ENCODE measurements at places on chromosomes 3 and 15.

- no peak for DNase-seq
Observed at GRCh38 chr15:68797191-68797590, 23.5 kb downstream of the ANP32A start.

GRCh38 chr15:60021589-60022378 is 17.7 kb downstream of the FOXB1 start:
- no peak for DNase-seq

DNA sequence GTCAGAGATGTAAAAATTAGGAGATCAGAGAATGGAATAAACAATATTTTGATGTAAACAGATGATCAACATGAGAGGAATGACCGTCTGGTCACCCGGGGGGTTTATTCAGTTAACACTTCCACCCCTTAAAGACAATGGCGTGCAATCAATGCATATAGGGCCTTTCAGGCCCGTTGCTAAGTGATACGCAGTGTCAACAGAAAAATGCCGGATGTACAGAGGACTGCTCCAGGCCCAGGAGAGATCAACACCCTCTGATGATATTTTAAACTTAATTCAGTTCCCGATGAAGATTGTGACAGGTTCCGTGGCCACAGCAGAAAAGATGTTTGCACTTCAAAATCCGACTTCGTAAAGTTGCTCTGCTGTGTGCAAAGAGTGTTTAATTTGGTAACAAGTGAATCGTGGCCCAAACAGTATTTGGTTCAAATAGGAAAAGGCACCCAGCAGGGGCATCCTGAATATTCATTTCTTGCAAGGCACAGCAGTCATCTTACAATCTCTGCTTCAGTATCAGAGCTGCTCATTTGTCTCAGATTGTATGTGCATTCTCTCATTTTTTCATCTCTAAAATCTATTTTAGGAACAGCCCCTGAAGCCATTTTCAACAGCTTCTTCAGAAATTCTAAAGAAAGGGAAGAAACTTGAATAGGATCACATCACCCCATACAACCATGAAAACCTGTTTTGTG is 72.6 kb downstream of the FOXB1 start:
- no peak for DNase-seq

DNA sequence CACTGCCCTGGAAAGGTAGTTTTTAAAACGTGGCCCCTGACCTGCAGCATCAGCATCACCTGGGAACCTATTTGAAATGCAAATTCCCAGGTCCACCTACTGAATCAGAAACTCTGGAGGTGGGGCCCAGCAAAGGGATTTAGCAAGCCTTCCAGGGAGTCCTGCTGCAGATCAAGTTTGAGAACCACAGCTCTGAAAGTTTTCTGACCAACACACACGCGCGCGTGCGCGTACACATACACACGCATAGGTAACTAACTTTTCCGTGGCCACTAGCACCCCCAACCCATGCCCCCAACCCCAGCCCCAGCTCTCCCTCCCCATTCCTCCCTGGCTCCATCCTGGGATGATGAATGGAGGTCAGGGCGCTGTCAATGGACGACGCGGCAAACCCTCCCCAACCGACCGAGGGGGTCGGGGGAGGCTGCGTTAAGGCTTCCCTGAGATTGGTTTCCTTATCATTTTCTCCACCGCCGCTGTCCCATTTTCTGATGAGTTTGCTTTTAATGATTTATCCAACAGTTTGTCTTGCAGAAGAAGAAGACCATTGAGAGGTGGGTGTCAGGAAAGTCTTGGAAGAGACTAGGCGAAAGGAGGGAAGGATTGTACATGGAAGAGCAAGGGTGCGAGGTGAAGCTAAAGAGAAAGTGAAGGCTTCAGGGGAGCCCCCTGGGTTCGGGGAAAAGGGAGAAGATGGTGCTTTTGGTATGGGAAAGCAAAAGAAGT is 590 bp upstream of the BOC start:
- no peak for DNase-seq

DNA sequence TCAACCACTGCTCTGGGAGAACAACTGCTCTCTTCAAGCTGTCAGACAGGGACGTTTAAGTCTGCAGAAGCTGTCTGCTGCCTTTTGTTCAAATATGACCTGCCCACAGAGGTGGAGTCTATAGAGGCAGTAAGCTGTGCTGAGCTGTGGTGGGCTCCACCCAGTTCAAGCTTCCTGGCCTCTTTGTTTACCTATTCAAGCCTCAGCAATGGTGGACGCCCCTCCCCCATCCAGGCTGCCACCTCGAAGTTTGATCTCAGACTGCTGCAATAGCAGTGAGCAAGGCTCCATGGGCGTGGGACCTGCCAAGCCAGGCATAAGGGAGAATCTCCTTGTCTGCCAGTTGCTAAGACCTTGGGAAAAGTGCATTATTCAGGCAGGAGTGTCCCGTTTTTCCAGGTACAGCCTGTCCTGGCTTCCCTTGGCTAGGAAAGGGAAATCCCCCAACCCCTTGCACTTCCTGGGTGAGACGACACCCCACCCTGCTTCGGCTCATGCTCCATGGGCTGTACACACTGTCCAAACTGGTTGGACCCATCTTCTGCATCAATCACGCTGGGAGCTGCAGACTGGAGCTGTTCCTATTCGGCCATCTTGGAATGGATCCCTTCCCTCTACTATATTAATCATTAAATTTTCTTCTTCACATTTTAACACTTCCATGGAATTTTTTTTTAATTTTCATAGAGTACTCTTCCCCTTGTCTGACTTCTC is 167.0 kb upstream of the UBE2E2 start:
- no peak for DNase-seq

- no peak for DNase-seq
Observed at GRCh38 chr15:23645371-23646164, 2.1 kb downstream of the MAGEL2 start.

DNA sequence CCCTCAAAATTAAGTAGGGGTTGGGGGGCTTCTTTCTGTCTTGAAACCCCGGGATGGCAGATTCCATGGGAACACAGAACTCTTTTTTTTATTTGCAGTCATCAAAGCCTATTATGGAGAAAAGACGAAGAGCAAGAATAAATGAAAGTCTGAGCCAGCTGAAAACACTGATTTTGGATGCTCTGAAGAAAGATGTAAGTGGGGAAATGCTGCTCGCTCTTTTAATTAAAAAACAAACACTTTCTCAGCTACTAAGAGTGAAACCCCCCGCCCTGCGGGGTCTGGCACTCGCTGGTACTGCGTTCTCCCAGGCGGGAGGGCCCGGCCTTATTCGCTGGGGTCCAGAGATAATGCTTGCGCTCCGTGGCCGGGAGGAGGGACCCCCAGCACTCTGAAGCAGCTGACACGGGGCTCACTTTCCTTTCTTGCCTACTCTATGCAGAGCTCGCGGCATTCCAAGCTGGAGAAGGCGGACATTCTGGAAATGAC is 615 bp downstream of the HES1 start:
- no peak for DNase-seq

GRCh38 chr15:41821831-41822230 is 6.1 kb upstream of the JMJD7 start:
- DNase-seq: no peak

- no peak for DNase-seq
Observed at GRCh38 chr3:50316657-50317242, 5.8 kb downstream of the HYAL2 start.

DNA sequence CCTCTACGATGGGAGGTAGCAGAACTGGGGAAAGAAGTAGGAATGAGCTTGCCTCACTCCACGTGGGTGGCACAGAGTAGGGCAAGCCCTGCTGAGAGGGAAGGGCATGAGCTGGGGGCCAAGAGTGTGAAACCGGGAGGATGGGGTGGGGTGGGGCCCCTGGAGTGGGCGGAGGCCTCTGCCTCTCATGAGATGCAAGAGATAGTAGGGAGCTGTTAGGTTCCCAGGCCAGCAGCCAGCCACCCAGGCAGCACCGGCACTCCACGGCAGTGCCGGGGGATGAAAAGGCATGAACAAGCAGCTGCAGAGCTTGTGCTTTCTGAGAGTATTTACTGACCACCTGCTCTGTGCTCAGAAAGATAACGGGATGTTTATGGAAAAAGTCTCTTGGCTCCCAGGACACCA is 24.4 kb upstream of the PLA2G4E start:
- DNase-seq: no peak

- no peak for DNase-seq
Observed at GRCh38 chr15:90037511-90037860, 36.4 kb downstream of the ZNF710 start.

- DNase-seq: no peak
Observed at GRCh38 chr3:115475178-115476041, 147.9 kb upstream of the GAP43 start.

GRCh38 chr15:62549345-62549970 is 384.4 kb upstream of the C2CD4B start:
- DNase-seq: no peak

DNA sequence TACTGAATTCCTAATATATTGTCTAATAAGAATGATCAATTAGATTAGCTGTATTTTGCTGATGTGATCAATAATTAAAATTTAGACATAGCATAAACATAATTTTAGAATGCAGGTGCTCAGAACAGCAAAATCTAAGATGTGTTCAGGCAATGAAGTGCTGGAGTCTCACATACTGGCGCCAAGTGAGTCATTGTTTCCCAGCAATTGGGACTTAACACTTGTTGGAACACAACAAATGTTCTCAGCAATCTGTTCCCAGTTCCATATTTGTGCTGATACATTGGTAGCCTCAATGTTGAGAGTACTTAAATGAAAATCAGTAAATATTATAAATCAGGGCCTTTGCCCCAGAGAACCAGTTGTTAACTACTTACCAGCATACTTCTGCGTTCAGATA is 619.0 kb downstream of the ROBO1 start:
- no peak for DNase-seq

- DNase-seq: no peak
Observed at GRCh38 chr15:49991587-49991986, 127.4 kb downstream of the ATP8B4 start.

GRCh38 chr3:128447561-128448013 is 19.1 kb downstream of the DNAJB8 start:
- no peak for DNase-seq

DNA sequence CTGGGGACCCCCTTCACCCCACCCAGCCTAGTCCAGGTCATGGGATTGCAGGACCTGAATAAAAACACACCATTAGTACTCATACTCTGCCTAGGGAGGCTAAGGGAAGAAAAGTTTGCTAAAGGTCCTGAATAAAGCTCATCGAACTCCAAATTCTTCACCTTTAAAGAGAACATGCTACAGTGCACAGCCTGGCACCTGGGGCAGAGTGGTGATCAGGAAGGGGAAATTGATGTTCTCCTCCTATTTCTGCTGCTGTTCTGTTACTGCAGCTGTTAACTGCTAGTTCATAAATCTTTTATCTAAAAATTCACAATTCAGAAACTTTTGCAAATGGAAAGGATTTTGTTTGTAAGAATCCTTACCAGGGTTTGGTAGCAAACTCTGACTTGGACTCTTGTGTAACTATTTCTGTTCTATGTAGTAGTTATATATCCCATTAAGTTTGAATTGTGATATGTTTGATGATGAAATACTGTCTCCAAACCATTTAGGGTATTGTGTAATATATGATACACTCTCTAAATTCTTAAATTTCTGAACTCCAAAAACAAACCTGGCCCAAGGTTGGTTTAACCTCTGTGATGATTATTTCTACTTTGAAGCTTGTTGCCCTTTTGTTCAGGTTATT is 27.9 kb downstream of the MCTP2 start:
- DNase-seq: no peak

DNA sequence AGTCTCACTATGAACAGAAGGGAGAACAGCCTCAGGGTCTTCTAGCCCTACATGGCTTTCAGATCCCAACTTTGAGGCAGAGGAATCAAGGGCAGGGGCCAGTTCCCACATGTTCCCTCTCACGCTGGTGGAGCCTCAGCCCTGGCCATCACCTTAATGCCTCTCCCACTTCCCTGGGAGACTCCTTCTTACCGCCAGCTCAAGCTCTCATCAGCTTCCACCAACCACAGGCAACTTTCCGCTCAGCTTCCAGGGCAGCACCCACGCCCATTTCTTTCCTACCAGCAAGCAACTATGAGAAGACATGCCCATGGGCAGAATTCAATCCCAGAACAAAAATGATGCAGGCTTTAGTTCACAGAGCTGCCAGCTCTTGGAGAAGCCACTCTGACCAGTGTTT is 63.5 kb downstream of the RUBCN start:
- no peak for DNase-seq

GRCh38 chr3:72154391-72155335 is 369.7 kb upstream of the PROK2 start:
- no peak for DNase-seq

- no peak for DNase-seq
Observed at GRCh38 chr15:86328658-86329057, 249.0 kb downstream of the AGBL1 start.

DNA sequence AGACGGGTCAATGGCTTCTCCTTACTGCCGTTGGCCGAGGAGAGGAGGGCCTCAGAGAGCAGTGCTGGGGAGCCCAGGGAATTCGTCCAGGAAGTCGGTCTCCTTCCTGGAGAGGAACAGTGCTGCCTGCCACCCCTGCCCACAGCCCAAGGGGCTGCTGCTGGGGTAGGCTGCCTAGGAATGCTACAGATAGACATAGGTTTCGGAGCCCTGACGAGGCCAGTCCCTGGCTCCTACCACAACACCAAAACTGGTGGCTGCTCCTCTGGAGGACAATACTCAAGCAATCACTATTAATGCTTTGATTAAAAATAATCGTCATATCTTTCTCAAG is 30.5 kb downstream of the ANP32A start:
- DNase-seq: no peak

GRCh38 chr15:73844356-73844755 is 29.0 kb upstream of the TBC1D21 start:
- no peak for DNase-seq

GRCh38 chr3:30730967-30731366 is 124.6 kb downstream of the TGFBR2 start:
- DNase-seq: no peak

DNA sequence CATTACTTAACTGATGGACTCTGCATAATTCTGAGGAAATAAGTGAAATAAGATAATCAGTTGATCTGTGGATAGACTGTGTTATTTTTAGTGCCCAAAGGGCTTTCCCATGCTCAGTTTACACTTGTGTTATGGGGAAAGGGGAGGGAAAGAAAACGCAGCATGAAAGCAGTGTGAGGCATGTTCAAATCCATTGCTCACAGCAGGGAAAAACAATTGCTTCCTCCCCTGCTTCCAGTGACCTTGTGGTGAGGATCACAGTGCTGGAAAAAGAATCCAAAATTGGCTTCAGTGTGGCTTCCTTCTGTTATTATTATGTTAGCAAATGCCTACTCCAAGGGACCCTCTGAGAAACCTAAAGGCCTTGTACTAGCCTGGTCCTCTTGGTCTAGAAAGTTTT is 285.1 kb upstream of the CDIN1 start:
- DNase-seq: no peak

GRCh38 chr3:17535274-17535673 is 207.2 kb downstream of the TBC1D5 start:
- DNase-seq: no peak
